ENCODE measurements at places on chromosomes 7 and 10.
A peak's percentile ranks its signal among the peaks of the same experiment; 100 is the strongest.

GRCh38 chr10:90985321-90985933 lies 64.5 kb upstream of the ANKRD1 start:
- DNase-seq = no peak

DNA sequence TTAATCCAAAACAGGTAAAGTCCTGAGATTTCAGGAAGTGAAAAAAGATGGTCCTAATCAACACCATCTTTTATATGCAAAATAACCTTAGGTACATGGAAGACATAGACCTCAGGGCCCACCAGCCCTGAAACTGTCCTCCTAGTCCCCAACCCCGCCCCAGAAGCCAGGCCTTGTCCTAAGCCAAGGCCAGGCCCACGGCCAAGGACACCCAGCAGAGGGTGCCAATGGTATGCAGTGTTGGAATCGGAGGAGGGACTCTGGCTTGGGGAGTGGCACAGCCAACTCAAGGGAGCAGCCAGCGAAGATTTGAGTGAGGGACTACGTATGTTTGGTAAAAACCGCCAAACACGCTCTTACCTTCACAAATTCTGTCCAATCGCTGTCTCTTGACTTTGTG lies 96.7 kb downstream of the ZRANB1 start:
- peak; percentile 68 for DNase-seq

GRCh38 chr10:27861781-27862180 lies 116.2 kb upstream of the MKX start:
- no peak for DNase-seq

DNA sequence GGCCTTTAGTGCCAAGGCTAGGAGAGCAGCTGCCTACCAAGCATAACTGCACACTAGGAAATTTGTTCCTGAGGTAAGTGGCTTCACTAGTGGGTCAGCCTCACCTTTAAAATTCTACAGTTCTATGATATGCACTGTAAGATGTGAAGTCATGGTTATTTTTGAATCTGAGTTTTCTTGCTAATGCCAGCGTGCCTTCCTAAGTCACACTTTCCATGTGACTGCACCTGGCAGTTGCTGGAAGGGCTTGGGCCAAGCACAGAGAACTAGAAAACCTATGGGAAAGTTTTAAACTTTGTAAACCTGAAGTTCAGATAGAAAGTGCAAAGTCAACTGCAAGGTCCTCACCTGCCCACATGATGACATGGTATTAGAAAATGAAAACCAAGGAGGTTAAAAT lies 42.5 kb downstream of the STEAP1B start:
- no peak for DNase-seq

DNA sequence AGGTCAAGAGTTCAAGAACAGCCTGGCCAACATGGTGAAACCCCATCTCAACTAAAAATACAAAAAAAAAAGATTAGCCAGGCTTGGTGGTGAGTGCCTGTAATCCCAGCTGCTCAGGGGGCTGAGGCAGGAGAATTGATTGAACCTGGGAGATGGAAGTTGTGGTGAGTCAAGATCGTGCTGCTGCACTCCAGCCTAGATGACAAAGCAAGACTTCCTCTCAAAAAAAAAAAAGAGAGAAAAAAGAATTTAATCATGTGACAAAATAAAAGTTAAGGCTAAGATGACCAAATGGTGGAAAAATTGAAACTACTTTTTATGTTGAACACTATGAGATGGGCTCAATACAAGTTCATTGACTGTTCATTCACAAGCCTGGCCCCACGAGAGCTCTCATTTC lies 141.1 kb upstream of the WDR11 start:
- no peak for DNase-seq

DNA sequence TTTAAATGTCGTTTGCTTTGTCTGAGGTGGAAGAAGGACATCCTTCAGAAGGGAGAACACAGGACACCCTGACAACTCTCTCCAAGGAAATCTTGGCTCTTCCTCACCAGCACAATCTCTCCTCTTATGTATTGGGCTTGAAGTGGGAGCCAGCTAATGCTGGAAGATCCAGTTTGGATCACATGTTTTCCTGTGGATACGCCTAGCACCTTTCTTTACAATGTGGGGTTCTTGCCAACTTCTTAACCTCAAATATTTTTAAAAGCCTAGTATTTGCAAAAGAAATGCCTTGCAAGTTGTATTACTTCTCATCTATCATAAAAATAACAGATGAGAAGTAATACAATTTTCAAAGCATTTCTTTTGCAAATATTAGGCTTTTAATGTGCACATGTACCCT lies 76.4 kb downstream of the FRMD4A start:
- DNase-seq = no peak

GRCh38 chr7:105388356-105389087 lies at the start of gene SRPK2:
Gene SRPK2 (minus strand): TSS chr7:105388921.
- DNase-seq = peak; percentile 84

- no peak for DNase-seq
Observed at GRCh38 chr10:114392112-114392835, 12.0 kb downstream of the AFAP1L2 start.

All from ACHN (cell line).